EH (cell line): ENCODE measurements at places on chromosomes 1 and 21.

GRCh38 chr1:115302390-115302961, 35.6 kb downstream of the NGF start:
- peak; percentile 94 for DNase-seq

DNA sequence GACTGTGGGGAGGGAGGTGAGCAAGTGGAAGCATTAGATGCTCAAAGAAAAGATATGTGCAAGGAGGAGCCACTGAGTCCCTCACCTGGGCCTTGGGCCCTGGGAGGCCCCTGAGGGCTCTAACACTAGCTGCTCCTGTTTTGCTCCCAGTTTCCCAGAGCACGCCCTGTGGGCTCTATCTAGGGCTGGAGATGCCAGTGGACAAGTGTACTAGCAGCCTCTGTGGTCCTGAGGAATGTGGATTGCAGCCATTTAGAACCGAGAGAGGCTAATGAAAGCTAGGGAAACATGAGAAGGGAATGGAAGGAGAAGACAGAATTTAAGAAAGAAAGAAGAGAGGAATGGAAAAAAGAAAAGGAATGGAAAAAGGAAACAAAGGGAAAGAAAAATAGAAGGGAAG, 10.0 kb upstream of the TBX15 start:
- peak; percentile 40 for DNase-seq

GRCh38 chr1:40311692-40312091, 5.4 kb downstream of the COL9A2 start:
- DNase-seq: no peak

- DNase-seq: no peak
Measured at GRCh38 chr1:179099891-179100290, 18.0 kb downstream of the TOR3A start.

- DNase-seq: no peak
Measured at GRCh38 chr1:41539418-41539805, 54.9 kb upstream of the EDN2 start.

- DNase-seq: no peak
Measured at GRCh38 chr1:181531951-181532600, 48.8 kb downstream of the CACNA1E start.

DNA sequence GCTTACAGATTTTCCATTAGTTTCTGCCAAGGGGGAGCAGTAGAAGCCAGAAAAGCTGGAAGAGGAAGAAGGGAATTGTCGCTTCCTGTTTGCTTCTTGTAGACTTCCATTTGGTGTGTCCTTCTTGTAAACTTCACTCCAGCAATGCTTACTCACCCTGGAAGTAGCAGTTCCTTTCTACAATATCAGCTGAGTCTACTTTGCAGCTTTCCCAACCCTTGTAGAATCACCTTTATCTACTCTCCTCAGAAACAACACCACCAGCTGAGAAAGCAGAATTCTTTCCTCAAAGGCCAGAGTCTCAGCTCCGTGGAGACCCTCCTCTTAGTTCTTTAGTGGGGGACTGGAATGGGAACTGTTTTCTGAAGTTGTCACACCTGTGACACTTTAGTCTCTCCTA, 1136.7 kb upstream of the TMPRSS15 start:
- no peak for DNase-seq

GRCh38 chr1:983798-984475, 2.0 kb upstream of the PERM1 start:
- peak; percentile 42 for DNase-seq

DNA sequence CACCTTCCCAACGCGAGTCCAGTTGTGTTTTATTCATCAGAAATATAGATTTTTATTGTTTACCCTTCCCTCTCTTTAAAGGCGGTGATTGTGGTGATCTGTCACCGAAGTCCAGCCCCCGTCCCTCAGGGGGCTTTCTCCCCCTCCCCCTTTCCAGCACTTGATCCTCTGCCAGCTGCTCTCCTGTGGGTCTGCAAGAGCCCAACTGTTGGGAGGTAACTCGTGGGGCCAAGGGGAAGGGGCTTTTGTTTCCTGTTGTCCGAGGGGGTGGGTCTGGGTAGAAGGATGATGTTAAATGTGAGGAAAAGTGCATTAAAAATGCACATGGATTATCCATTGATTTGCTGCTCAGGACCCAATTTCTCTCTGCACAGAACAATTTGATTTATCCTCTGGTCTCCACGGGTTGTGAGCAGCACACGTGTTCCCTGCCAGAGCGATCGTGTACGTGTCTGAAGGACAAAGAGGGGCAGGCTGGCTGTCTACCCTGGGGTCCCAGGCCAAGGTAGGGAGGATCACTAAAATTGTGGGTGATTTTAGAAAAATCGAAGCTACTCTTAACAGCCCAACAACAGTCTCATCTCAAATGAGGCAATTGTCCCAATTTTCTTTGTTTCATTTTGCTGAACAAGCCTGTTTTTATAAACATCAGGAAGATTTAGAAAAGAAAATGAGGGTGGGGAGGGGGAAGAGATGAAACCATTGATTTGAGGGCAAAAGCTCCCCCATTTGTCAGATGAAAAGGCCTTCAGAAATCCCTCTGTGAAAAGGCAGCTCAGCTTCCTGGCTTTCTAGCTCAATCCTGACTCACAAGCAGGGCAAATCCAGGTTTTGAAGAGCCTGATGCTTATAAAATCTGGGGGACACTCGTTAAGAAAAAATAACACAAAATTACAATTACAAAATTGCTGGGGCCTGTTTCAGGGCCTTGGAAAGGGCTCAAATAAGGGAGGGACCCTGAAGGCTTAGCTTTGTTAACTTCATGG, 176.2 kb downstream of the RHOU start:
- no peak for DNase-seq

- DNase-seq: no peak
Measured at GRCh38 chr1:113875714-113876113, 4.2 kb upstream of the PTPN22 start.

DNA sequence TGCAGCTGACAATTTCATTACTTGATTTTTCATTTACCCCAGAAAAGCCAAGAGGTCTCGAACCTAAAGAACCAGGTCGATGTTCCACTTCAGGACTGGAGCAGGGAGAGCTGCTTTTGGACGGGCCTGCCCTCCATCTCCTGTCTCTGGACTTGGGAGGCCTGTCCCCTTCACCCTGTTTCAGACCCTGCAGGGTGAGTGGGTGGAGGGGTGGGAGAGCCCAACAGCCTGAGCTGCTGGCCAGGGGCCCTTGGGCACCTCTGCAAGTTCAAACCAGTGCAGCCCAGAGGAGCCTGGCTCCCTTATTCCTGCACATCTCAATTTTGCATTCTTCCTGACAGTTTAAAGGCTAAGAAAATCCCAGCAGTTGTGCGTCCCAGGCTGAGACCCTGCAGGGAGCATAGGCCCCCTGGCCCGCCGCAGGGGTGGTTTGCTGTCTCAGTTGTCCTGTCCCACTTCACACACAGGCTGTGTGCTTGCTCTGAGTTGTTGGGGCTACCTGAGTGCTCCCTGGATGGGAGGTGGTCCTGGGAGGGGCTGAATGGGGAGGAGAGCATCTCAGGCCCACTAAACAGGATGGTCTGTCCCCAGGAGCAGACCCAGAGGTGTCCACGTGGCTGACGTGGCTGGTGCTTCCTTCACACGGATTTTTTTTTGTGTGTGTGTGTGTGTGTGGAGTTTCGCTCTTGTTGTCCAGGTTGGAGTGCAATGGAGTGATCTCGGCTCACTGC, 443.7 kb downstream of the PTPRU start:
- no peak for DNase-seq

DNA sequence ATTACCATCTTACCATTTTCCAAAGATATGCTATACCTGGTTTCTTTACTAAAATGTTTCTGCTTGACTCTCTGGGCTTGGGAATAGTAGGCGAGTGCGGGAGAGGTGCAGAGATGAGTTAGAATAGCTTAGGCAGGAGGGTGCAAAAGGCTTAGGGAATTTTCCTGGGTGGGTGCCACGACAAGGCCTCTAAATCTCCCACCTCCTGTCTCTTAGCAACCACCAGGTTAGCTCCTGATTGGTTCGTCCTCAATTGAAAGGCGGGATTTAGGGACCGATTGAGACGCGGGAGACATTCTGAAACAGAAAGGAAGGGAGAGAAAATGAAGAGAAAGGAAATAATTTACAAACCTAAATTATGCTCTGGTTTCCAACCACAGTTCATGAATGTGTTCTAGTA, 3.1 kb downstream of the ACKR1 start:
- no peak for DNase-seq
